ENCODE measurements at places on chromosomes 2 and 18.

DNA sequence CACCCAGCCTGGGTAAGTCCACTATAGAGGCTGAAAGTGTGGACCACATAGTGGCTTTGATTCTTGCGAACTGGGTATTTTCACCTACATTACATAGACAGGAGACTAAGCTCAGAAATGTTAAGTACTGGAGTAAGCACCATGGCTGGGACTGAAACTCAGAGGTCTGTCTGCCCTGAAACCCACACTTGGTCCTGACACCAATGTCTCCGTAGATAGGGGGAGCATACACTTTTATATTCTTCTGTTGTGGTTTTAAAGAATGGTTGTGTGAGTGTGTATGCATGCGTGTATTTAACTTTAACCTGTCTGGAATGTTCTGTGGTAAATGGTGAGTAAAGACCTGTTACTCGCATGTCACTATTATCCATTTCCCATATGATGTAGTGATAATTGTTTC lies 10.3 kb upstream of the NPPC start:
- no peak for DNase-seq

GRCh38 chr18:26082475-26082874 lies 7.9 kb downstream of the SS18 start:
- DNase-seq, result no peak

GRCh38 chr18:34959211-34959829 lies 81.9 kb upstream of the MAPRE2 start:
- DNase-seq, result no peak

DNA sequence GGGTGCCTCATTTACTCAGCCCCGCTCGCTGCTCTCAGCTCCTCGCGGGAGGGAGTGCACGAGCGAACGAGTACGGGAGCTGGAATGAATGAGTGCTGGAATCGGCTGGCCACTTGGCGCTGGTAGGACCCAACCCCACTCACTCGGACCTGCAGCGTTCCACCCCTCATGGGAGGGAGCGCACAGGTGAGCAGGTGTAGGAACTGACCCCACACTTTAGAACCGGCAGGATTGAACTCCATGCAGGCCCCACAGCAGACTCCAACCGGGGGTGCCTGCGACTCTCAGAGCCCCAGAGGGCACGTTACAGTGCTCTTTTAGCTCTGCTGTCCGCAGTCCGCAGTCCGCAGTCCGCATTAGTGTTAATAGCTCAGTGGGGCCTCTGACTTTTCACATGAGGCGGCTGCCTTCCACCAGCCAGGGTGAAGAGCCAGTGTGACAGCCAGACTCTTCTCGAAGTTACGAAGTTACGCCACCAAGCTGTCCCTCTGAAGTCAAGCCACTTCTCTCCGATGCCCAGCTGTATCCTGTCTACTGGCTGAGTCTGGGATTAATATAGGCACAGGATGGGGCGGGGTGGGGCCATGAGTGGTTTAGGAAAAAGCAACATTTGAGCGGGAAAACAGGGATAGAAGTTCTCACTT lies 102.7 kb upstream of the ARHGAP15 start:
- no peak for DNase-seq

DNA sequence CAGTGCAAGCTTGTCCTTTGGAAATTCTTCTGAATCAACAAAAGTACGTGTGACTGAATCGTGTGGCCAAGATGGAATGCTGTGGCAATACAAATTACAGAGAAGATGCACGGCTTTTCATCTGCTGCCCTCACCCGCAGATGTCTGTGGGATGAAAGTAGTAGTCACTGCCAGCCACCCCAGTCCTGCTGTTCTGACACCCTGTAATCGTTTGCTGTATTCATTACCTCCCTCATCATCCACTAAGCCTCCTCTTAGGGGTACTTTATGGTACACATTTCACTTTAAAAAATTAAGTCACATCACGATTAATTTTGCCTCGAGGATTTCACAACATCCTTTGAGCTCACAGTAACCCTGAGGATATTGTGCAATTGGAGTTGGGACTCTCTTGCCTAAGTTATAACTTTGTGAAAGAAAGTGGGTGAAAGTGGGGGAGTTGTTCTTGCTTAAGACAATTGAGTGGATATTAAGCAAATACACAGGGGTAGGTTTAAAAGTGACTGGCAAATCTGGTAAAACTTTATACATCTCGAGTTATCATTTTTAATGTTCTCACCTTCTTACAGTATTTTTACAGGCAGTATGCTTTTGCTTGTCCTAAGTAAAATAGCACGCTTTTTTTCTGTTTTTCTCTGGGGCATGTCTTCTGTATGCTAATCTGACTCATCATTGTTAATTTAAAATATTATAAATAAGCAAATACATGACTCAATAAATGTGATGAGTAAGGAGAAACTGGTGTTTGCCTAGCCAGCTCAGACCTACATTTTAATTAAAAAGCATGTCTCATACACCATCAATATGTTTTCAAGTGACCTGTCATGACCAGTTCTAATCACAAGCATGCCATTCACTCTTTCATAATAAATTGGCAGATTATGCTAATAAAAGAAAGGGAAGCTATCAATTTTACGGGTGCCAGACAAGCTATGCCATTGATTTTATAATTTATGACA lies 680.9 kb downstream of the IRS1 start:
- no peak for DNase-seq

GRCh38 chr2:177058747-177059146 lies 153.8 kb upstream of the HNRNPA3 start:
- DNase-seq, result no peak
